ENCODE measurements at places on chromosomes 6 and 20.

GRCh38 chr6:1792989-1793388 lies 183.3 kb downstream of the FOXC1 start:
- DNase-seq: no peak

DNA sequence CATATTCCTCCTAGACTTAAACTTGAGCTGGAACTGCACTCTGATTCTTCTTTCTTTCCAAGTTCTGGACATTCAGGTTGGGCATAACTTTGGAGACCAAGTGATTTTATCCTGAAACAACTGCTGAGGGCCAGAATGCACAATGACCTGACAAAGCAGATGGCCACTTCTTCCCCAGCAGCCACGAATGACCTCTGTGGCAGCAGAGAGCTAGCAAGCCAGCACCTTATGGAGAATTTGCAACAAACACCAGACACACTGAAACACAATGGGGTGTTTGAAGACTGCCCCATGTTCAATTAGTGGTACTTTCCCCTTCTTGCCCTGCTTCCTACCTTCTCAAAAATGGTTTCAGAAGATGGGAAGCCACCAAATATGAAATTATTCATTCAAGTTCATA lies 4.2 kb upstream of the TENT5A start:
- no peak for DNase-seq

GRCh38 chr6:42522942-42523814 lies 40.7 kb upstream of the UBR2 start:
- no peak for DNase-seq

DNA sequence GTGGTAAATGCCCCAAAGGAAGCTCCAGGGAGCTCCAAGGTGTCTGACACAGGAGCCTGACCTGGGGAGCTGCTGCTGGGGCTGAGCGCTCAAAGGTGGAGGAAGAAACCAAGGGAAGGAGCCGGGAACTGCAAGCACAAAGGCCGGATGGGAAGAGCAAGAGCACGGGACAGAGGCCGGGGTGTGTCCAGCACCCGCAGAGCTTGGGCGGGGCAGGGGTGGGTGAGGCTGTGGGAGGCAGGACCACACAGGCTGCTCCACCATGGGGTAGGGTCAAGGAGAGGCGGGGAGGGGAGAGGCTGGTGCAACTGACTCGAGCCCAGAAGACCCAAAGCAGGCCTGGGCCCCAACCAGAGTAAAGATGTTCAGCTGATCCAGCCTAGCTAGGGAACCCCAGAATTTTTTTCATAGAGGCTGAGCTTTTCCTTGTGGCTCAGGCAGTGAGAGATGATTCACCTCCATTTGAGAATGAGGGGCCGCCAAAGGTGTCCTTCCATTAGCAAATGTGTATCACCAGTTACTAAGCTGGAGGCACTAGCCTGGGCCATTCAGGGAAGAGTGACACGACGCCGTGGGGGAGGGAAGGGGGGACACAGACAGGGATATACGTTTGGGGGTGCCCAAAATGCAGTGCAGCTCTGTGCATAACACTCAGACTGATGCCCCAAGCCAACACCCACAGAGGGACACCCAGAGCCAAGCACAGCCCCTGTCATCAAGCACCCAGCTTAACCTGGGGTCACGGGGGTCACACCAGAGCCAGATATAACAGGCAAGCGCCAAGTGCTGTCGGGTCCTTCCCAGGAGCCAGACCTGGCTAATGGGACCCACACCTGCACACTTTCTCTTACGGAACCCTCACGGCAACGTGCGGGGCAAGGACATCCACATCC lies 21.3 kb upstream of the TLDC2 start:
- no peak for DNase-seq

Data from natural killer cell (primary cell).